ENCODE measurements at places on chromosomes 4 and X.

- peaks cover 98% of the 10 kb centered on the region for H3K4me1 ChIP-seq
- DNase-seq, result peak; percentile 89
- peaks cover 34% of the 10 kb centered on the region for H3K36me3 ChIP-seq
- H3K27me3 ChIP-seq, result no peaks in the 10 kb centered on the region
- H3K27ac ChIP-seq, result peak overlapping the region; percentile 100
These were observed 63.8 kb upstream of the STS start for GRCh38 chrX:7083468-7084396.

- no peak overlapping the region for H3K27ac ChIP-seq
- H3K4me3 ChIP-seq, result no peak overlapping the region
- H3K27me3 ChIP-seq, result no peaks in the 10 kb centered on the region
- no peak for DNase-seq
These were observed 44.7 kb downstream of the RTL5 start for GRCh38 chrX:72086995-72087394.

- no peaks in the 10 kb centered on the region for H3K27me3 ChIP-seq
- H3K4me3 ChIP-seq, result no peak overlapping the region
- H3K27ac ChIP-seq, result no peak overlapping the region
- H3K4me1 ChIP-seq, result no peaks in the 10 kb centered on the region
These were observed 353.9 kb downstream of the GPAT3 start for GRCh38 chr4:83889802-83890201.

- H3K4me1 ChIP-seq, result no peaks in the 10 kb centered on the region
- no peaks in the 10 kb centered on the region for H3K36me3 ChIP-seq
- no peak overlapping the region for H3K27ac ChIP-seq
These were observed 381.0 kb upstream of the BOD1L1 start for GRCh38 chr4:14008494-14008893.

Data from DND-41 (cell line).